ENCODE measurements at places on chromosomes 16 and 17. TPM values are rescaled to one million over a fixed set of nuclear protein-coding genes. Genes with fewer than 3 reads are reported as not detected.

DNA sequence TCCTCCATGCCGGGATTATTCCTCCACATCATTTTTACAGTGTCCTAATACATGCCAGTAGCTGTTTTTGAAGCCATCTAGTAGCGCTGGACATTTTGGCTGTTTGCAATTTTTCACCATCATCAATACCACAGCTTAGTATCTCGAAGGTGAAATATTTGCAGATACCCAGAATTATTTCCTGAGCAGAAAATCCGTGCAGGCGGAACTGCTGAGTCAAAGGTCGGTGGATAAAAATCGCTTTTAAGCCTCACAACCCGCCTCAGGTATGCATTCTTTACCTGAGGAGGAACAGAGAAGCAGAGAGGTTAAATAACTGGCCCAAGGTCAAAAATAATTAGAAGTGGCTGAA lies 584 bp upstream of the TNRC6A start:
- DNase-seq: no peak

- DNase-seq: peak; percentile 7
Measured at GRCh38 chr16:89140401-89140800, 31.1 kb upstream of the CDH15 start.

- no peak for DNase-seq
Measured at GRCh38 chr16:89406277-89406888, 84.0 kb downstream of the ANKRD11 start.

DNA sequence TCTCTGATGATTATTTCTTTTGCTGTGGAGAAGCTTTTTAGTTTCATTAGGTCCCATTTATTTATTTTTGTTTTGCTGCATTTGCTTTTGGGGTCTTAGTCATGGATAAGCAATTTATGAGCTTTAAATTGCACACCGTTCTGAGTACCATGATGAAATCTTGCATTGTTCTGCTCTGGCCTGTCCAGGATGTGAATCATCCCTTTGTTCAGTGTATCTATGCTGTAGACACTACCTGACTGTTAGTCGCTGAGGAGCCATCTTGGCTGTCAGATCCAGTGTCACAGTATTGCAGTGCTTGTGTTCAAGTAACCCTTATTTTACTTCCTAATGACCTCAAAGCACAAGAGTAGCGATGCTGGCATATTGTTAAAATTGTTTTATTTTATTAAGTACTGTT lies 218.0 kb upstream of the CNTNAP4 start:
- DNase-seq: no peak

AP1G1 gene
- total RNA-seq: 104 TPM

- no peak for DNase-seq
Measured at GRCh38 chr16:29868396-29869009, 5.5 kb upstream of the CDIPT start.

DNA sequence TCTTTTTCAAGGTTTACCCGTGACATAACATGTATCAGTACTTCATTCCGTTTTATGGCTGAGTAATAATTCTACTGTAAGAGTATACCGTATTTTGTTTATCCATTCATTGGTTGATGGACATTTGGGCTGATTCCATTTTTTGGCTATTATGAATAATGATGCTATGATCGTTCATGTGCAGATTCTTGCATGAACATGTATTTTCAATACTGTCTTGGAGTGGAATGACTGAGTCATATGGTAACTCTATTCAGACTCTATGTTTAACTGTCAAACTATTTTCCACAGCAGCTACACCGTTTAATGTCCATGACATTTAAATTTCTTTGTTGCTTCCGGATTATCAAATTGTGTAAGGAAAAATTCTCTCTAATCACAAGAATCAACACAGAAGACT lies 17.9 kb downstream of the BFAR start:
- DNase-seq: no peak

SP2 gene
- total RNA-seq: 17.8 TPM

DNA sequence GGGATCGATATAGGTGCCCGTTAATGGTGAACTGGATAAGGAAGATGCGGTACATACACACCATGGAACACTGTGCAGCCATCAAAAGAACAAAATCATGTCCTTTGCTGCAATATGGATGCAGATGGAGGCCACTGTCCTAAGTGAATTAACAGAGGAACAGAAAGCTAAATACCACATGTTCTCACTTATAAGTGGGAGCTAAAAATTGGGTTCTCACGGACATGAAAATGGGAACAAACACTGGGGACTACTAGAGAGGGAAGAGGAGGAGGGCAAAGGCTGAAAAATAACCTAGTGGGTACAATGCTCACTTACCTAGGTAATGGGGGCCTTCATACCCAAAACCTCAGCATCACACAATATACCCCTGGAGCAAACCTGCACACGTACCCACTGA lies 302.6 kb downstream of the XYLT1 start:
- DNase-seq: no peak
